Stimulated activated CD4-positive, alpha-beta T cell treated with anti-CD3 and anti-CD28 coated beads, Interleukin-12 subunit alpha, Interleukin-12 subunit beta, amount 100 ng/mL, for 48 hours (primary cell): ENCODE measurements at places on chromosomes 2 and 18.

DNA sequence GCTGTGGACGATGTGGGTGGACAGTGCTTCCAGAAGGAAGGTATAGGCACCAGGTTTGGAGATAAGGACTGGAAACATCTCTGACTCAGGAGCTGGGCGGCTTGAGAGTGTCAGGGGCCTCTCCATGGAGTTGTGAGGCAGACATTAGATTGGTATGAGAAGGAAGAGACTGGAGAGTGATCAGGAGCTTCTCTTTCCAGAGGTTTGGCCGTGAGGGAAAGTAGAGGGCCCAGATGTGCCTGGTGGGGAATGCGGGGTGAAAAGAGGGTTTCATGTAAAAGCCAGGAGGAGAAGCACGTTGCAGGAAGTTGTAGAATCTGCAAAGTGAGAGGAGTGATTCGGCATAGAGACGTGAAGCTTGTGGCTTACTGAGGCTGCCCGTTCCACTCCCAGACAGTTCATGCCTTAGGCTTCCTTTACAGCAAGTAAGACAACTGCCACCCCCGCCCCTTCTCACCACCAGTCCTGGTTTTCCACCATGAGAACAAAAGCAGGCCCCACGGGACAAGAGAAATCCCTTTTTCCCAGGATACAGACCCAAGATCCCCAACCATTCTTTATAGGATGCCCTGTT, 166.3 kb upstream of the HDAC4 start:
- DNase-seq: no peak

DNA sequence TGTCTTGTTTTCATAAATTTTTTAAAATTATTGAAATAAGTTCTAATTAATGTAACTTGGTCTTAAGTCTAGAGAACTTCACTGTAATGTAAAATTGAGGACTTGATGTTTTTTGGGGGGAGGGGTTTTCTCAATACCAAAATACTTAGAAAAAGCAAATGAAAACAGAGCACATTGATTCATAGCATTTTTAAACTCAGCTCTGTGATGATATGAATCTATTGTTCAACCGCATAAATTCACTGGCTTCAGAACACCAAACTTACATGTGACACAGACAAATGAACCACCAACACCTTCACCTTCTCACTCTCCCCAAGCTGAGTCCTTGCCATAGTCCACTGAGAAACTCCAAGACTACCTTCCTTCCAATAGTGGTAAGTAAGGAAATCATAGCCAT, 108.2 kb downstream of the ZNF521 start:
- DNase-seq: no peak

- no peak for DNase-seq
These were observed 141.2 kb downstream of the TRIB2 start for GRCh38 chr2:12857891-12858290.

DNA sequence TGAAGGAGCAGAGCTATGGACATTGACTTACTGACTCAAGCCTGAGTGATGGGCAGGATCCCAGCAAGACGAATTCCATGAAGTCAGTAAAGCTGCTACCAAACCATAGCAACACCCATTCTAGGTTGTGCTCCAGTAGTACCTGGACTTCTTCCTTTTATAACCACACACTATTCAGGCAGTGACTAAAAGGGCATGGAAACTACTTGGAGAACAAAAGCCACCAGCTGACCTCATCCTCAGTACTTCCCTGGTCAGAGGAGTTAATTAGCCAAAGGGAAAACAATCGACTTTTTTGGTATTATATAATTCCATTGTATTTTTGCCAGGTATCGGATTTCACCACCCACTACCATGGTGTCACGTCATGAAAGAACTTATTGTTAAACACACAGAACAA, 237.1 kb downstream of the TTC32 start:
- DNase-seq: no peak

DNA sequence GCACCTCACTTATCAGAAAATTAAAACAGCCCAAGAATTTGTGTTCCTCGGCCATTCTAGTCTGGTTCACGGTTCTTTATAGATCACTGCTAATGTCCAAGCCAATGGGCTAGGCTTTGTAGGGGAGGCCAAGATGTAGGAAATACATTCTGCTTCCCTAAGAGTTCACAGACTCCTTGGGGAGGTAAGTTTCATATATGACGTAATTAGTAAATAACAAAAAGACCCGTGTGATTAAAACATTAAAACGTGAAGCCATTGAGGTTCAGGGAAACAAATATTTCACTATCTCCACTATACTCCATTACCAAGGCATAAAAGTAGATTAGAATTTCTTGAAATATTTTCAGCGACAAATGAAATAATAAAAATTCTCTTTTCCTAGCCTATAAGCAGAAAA, 272.5 kb upstream of the KLHL29 start:
- DNase-seq: no peak

DNA sequence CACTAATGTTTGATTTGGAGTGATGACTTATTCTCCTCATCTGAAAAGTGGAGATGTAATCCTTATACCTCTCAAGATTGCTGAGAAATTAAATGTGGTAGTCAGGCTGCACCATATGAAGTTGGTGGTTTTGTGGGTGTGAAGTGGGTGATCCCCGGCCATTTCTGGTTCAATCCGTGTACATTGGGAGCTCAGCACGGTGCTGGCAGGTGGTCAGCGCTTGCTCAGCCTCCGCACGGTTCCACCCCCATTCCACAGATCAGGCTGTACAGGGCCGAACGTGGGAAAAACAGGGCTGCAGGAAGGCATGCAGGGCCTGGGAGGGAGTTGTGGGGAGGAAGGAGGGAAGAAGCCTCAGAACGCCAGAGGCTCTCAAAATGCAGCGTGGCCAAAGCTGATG, 198.3 kb downstream of the INO80D start:
- DNase-seq: no peak

DNA sequence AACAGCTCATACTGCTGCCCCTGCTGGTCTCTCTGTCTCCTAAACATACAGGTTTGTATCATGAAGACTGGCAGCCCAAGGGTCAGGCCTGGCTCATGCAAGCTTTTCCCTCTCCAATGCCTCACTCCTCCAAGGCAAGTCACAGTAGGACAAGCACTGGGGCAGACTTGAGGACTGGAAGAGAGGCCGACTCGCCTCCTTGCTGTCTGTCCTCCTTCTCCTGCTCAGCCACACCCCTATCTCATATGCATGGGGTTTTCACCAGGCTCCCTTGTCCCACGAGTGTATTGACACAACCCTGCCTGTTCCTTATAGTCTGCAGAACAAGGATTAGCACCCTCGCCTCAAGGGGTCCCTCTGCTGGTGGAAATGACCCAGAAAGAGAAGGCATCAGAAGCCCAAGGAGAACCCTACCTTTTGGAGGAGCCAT, 223.7 kb downstream of the SOX11 start:
- DNase-seq: peak; percentile 2

DNA sequence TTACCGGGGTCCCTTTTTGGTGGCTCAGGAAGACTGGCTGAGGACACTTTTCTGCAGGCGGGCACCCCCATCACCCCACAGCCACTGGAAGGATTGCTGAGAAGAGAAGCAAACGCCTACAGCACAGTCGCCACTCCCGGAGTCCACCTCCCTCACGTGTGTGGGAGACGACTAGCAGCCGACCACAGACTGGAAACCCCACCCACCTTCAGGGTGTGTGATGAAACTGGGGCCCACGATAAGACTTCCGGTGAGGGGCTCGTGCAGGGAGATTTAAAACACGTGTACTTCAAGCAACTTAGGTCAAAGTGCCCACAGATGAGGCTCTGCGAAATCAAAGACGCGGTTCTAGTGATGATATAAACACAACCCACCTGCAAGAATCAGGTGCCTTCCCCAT, 26.3 kb downstream of the MBP start:
- peak; percentile 48 for DNase-seq

- no peak for DNase-seq
These were observed 620 bp downstream of the NGEF start for GRCh38 chr2:233012301-233012971.

- DNase-seq: no peak
These were observed 736.3 kb downstream of the NRXN1 start for GRCh38 chr2:50295596-50295995.

DNA sequence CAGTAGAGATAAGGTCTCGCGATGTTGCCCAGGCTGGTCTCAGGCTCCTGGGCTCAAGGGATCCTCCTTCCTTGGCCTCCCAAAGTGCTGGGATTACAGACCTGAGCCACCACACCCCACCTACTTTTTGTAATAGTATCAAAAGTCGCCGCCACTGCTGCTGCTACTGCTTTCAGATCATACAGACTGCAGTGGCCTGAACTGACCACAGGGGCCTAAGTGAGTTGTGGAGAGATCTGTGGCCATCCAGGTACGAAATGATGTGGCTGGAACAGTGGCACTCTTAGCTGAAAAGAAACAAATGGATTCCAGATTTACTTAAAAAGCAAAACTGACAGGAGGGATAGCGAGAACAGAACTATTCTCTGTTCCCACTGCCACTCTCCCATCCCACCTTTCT, 32.9 kb upstream of the POMC start:
- DNase-seq: no peak

DNA sequence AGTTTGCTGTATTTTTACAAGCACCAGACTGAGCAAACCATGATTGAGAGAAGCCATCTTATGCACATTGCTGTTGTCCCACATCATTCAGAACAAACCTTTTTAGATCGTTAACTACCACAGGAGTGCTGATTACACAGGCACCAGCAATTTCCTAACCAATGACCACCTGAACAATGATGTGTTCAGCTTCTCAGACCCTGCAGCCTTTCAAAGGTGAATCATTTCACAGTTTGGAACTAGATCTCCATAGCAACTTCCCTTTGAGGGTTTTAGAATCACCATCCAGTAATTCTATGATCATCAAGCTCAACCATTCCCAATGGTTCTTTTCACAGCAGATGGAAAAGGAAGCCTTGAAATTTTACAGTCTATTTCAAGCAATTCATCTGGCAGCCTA, 71.4 kb downstream of the OLA1 start:
- DNase-seq: no peak

GRCh38 chr2:77778917-77779316, 256.7 kb upstream of the LRRTM4 start:
- no peak for DNase-seq

GRCh38 chr2:236046715-236047114, 121.5 kb downstream of the GBX2 start:
- DNase-seq: no peak
